ENCODE measurements at places on chromosomes 6 and 20. TPM values are rescaled to one million over a fixed set of nuclear protein-coding genes. Genes with fewer than 3 reads are reported as not detected.

DNA sequence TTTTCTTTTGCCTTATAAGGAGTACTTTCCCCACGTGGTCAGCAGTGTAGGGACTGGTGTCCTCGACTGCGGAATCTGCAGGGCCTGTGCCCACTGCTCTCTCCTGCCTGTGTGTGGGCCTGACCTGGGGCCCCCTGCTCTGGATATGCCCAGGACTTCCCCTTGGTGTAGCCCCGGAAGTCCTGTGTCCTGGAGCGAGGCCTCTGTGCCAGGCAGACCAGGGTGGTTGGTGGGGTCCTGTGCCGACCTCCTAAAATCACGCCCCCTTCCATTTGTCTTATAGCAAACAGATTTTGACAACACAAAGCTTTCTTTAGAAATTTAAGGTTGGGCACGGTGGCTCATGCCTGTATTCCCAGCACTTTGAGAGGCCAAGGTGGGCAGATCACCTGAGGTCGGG is 64.2 kb downstream of the DLL1 start:
- peak; percentile 6 for DNase-seq

GRCh38 chr6:138577151-138577915 is 78.0 kb upstream of the NHSL1 start:
- DNase-seq = no peak

- DNase-seq = no peak
Observed at GRCh38 chr20:20578838-20579237, 133.6 kb downstream of the RALGAPA2 start.

DNA sequence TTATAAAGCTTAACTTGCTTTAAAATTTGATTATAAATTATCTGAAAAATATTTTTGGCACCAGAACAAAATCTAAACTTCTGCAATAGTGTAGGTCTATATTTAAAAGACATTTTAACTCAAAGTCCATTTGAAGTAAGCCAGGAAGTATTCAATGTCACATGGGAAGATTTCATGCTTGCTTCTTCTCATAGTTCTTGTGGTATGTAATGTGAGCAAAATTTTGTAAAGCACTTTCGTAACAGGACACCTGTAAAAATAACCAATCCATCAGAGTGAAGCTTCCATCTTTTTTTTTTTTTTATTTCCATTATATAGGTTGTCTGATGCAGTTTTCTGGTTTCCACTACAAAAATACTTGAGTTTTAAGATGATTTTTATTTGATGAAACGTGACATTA is 386.1 kb downstream of the LAMA2 start:
- DNase-seq = no peak

RSPO3 gene
- total RNA-seq = 0.11 TPM

DNA sequence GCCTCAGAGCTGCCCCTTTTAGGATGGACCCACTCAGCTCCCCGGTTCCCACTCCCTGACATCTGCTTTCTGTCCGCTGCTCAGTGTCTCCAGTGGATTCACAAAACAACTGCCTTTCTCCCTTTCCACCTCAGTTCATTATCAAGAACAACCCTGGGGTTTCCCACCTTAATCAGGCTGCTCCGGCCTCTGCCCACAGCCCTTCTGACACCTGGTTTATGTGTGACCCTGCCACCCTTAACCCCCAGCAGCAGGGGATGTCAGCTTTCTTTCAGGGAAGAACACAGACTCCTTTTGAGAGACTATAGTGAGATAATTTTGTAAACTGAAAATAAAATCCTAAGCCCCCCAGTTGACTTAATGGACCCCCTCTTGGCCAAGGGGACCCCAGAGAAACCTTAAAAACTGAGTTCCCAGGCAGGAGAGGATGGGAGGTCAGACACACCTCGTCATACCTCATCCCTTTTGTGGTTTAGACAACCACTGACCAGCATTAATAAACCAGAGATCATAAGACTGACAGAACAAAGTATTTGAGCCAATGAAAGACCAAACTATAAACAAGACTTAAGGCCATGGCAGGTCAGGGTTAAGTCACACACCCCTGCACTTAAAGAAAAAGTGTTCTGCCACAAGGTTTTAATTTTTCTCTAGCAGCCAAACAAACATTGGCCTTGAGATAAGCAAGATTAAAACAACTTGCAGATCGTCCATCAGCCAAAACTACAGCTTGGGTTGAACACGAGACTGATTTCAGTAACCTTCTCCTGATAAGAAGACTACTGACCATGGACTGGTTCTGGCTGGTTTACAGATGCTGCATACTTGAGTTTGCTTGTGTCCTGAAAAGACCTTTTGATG is 42.4 kb upstream of the DDR1 start:
- DNase-seq = no peak

DNA sequence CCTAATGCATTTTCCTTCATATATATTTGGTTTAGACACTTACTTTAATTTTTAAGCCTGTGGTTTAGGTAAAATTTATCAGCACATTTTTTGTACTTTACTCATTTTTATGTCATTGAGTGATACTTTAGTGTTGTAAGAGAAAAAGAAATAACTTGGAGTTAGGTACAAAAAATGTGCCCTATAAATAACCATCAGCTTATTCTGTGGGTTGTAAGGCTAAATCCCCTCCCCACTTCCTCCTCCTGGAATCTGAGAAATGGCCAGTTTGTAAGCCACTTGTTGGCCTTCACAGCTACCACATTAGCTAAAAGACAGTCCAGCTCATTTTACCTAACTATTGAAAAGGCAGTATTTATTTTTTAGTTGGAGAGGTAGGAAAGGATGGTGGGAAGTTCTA is 576.3 kb downstream of the PKHD1 start:
- no peak for DNase-seq

- no peak for DNase-seq
Observed at GRCh38 chr6:127880429-127880828, 20.4 kb downstream of the THEMIS start.

SYNCRIP gene
- total RNA-seq = 145 TPM

DNA sequence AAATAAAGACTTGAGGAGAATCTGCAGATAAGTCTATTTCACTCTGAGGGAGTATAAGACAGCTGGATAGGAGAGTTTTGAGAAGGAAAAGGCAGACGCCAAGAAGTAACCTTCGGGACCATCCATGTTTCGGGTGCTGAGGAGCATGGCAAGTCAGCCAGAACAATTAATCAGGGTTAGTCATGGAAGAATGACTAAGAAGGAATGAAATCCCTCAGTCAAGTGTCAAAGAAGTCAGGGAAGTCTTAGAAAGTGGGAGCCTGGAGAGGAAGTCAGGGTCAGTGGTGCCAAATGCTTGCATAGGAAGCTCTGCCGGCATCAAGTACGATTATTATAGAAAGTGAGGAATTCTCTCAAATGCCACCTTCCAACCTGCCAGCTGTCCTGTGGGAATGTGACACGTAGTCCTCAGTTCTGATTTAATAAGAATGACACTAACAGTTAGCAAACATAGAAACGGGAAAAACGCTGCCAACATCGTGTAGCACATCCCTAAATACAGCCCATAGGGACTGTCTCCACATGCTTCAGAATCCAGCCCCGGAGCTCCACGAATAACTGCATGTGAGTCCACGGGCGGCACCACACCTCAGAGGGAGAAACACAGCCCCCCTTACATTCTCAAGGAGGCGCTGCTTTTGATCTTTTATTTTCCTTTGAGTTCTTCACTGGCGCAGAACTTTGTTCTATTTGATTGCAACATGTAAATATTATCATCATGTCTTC is 602.7 kb downstream of the PRKN start:
- no peak for DNase-seq

SLC22A2 gene
- 0.19 TPM for total RNA-seq

DNA sequence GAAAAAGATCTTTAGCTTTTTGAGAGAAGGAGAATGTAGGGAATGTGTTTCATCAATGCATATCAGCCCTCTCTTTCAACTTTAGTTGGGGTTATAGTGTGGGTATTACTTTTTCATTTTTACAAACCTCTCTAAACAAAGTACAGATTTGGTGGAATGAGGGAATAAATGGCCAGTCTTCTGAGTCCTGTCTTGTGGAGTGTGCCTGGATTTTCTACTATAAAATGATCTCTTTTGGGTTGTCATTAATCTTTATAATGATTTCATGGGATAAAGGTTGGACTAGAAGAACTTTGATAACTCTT is 209.3 kb downstream of the RNF144B start:
- DNase-seq = no peak

DNA sequence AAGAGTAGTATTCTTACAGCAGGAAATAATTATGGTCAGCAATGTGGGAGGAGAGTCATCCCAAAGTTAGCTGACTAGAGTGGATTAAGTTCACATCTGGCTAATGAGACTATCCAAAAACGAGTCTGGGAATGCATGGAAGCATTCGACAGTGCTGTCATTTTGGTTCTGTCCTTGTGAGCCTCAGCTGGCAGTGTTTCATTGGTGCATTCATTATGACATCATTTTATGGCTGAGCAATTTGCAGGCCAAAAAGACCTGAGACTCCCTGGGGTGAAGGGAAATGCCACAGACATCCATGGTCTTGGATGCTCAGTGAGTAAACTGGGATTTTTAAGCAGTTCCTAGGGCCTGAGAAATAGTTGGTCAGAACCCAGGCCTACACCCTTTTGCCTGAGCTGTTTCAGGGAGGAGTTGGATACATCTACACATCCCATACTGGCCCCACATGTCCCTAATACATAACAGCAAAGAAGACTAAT is 196.4 kb upstream of the CCN2 start:
- DNase-seq = no peak

ERVFRD-1 gene
- total RNA-seq = 0.29 TPM

DNA sequence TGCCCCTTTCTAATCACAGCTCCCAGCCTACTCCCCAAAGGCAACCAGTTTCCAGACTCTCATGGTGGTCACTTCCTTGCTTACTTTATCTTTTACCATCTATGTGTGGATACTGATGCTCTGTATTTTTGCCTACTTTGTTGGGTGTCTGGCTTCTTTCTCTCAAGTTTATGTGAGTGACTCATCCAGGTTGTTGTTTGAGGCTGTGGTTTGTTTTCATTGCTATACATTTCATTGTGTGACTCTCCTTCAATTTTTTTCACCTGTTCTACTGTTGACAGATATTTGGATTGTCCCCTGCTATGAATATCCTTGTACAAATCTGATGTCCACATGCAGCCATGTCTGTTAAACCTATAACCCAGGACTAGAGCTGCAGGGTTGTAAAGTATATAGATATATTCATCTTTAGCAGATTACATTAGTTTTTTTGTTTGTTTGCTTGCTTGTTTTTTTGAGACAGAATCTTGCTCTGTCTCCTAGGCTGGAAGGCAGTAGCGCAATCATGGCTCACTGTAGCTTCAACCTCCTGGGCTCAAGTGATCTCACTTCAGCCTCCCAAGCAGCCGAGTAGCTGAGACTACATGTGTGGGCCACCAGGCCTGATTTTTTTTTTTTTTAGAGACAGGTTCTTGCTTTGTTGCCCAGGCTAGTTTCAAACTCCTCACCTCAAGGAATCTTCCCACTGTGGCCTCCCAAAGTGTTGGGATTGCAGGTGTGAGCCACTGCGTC is 72.9 kb upstream of the EEF1E1 start:
- DNase-seq = no peak

DNA sequence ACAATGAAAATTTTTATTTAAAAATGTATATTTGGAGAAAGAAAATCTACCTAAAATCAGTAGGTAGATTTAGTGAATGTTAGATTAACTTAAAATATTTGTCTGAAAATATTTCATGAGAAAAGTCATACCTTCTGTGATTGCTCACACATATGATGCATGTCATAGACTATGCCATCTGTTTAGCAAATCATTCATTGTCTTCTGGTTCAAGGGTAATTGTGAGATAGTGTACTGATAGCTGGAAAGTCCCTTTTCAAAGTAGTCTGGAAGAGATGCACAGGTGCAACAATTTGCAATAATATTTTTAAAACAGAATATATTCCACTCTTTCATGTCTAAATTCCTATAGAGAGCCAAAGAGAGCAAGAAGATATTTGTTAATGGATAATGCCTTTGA is 21.0 kb upstream of the RNF217 start:
- no peak for DNase-seq

- peak; percentile 39 for DNase-seq
Observed at GRCh38 chr6:25324066-25324762, 45.0 kb downstream of the CARMIL1 start.

- DNase-seq = no peak
Observed at GRCh38 chr6:2020909-2021308, 224.5 kb downstream of the GMDS start.

GPR63 gene
- 0.11 TPM for total RNA-seq

GRCh38 chr6:11111769-11112437 is 378 bp upstream of the ERVFRD-1 start:
- DNase-seq = peak; percentile 73

DNA sequence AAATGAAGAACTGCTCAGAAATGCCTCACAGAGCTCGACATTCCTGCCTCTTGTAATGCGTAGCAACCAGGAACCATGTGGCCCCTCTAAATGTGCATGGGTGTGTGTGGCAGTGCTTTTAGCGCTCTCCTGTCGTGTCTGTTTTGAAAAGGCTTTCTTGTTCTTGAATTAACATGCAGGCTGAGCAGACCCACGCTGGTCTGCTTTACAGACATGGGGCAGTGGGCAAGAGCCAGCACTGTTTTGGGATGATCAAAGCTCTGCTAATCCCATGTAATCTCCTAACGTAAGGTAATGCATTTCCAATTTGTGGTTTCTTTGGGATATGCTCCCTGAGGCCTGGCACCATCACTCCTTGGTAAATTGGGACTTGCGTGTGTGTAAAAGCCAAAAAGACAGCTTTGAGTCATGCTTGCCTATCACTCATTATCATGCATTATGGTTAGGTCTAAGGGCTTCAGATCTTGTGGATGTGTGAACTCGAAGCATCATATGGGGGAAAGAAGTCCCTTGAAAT is 11.8 kb downstream of the RIPOR2 start:
- no peak for DNase-seq

GRCh38 chr6:133487174-133487573 is 246.0 kb downstream of the EYA4 start:
- DNase-seq = no peak

- peak; percentile 87 for DNase-seq
Observed at GRCh38 chr6:116100419-116101301, at the start of gene NT5DC1. NT5DC1 (plus strand) TSS chr6:116100853; CDS start chr6:116100931, 78 bp downstream.

OGFR gene
- 84.7 TPM for total RNA-seq

DNA sequence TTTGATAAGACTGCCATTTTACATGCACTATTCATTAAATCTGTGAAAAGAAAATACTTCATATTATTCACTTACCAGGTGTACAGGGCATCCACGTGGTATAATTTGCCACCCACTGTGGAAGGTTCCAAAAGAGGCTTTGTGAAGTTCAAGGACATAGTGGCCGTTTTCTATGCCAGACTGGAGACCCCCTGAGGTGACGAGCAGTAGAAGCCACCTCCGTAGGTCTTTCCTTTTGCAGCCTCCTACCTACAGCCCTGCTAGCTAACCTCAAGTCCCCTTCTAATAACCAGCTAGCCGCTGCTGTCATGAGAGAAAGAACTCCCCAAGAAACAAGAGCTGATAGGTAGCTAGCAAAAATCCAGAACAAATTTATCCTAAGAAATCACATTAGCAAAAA is 110.5 kb downstream of the ARHGAP18 start:
- DNase-seq = no peak

GRCh38 chr20:25744261-25744660 is 47.6 kb upstream of the ZNF337 start:
- no peak for DNase-seq

DNA sequence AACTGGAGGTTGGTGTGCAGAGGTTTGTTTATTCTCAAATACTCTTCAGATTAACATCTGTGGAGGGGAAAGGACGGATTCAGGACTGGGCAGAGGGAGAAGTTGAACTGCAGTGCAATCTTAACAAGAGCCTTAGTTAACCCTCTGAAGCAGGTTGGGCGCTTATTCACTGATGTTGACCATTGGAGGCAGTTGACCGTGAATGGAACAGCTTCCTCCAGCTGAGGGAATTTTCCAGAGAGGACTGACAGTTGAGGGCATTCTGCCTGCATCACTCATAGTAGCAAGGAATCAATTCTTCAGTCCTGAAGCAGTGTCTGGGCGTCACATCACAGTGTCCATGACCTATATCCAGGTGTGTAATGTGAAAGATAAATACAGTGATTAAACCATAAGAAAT is 80.9 kb downstream of the PLCB4 start:
- DNase-seq = no peak

GRCh38 chr6:133889557-133890403 is 867 bp downstream of the TCF21 start:
- no peak for DNase-seq
